ENCODE measurements at places on chromosomes 7 and 10. TPM values are rescaled to one million over a fixed set of nuclear protein-coding genes. Genes with fewer than 3 reads are reported as not detected.

- no peak for DNase-seq
Measured at GRCh38 chr10:45280113-45280760, 35.2 kb downstream of the OR13A1 start.

- no peak for DNase-seq
Measured at GRCh38 chr10:73552819-73553715, 38.1 kb downstream of the USP54 start.

GRCh38 chr10:6254201-6254600 is 51.5 kb downstream of the PFKFB3 start:
- no peak for DNase-seq

- no peak for DNase-seq
Measured at GRCh38 chr10:72692994-72693781, 1.2 kb downstream of the MCU start.

DNA sequence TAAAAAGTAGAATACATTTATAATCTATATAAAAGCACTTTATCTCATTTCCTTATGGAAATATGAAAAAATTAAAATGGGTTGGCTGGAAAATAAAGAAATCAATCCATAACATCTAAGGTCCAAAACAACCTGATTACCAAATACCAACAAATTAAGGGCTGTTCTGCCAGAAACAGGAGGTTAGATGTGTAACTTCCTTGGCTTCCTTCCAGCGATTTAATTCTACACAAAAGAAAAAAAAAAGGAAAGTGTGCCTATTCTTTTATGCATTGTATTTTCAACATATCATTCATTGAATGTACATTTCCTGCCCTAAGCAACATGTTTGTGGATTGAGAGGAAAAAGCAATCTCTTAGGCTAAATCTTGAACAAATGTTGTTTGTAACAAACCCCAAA is 36.2 kb upstream of the USP6NL start:
- DNase-seq = no peak

- no peak for DNase-seq
Measured at GRCh38 chr10:90089719-90090118, 388.3 kb downstream of the KIF20B start.

DNA sequence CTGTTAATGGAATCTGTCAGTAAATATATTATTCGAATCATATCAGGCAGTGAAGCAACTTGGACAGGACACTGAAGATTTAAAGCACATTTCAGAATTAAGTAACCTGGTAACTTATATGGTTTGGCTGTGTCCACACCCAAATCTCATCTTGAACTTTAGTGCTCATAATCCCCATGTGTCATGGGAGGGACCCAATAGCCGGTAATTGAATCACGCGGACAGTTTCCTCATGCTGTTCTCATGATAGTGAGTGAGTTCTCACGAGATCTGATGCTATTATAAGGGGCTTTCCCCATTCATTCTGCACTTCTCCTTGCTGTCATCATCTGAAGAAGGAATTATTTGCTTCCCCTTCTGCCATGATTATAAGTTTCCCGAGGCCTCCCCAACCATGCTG is 83.2 kb upstream of the COL1A2 start:
- no peak for DNase-seq

- no peak for DNase-seq
Measured at GRCh38 chr7:80960244-80960795, 41.5 kb upstream of the SEMA3C start.

DNA sequence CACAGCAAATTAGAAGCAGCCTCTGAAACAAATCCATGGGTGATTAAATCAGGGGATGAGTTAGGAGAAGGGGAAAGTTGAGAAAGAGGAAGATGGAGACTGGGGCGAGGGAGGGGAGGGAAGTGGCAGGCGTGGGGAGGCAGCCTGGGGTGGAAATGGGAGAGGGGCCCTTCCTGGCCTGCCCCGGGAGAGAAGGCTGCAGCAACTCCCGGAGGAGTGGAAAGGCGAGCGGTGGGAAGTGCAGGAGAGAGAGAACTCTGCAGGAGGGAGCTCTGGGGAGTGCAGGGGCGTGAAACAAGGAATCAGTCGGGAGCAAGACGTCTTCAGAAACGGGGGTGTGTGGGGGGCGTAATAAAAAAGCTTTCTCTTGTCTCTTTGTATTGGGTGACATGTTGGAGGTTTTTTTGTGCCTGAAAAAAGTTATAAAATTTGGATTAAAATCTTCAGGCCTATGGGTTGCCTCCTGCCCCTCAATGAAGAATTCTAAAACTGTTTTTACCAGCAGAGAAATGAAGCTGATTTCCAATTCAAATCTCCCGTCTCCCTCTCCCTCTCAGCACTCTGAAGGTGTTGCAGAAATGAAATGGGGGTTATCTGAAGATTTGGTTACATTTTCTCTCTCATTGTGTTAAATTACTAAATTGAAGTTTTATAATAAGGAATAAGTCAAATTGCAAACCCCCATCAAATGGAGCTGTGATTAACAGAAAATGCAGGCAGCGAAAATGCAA is 4.7 kb upstream of the UNCX start:
- DNase-seq = peak; percentile 92

GRCh38 chr7:121831801-121832200 is 41.2 kb upstream of the PTPRZ1 start:
- DNase-seq = no peak

GRCh38 chr7:23074443-23075261 is 30.9 kb upstream of the KLHL7 start:
- DNase-seq = no peak

DNA sequence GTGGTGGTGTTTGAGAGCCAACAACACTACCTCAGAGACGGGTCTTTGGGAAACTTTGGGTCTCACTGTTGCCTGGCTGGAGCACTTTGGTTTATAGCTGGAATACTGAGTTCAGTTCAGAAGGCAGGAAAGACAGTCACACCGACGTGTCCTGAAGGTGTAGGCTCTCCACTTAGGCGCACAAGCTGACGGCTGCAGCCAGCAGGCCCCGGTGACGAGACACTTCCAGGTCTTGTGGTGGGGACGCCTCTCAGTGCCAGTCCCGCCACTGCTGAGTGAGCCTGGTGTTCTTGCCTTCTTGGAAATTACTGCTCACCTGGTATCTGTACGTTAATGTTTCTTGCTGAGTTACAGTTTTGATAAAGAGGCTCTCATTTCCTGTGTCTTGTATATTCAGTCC is 74.0 kb downstream of the WDR37 start:
- peak; percentile 27 for DNase-seq

DNA sequence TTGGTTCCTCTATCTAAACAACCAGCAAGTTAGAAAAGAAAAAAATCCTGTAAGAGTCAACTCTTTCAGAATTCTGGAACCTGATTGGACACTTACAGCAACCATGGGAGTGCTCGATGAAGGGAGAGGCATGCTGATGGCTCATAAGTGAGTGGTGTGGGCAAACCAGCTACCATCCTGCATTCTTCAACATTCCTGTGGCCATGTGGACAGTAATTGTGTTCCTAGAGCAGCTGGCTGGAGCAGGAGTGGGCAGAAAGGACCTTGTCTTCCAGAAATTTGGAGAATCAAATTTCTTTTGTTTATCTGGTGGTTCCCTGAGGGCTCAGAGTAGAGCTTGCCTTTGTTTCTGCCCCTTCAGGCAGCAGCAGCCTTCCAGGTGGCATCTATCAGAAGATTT is 22.5 kb upstream of the MYL7 start:
- DNase-seq = no peak

DNA sequence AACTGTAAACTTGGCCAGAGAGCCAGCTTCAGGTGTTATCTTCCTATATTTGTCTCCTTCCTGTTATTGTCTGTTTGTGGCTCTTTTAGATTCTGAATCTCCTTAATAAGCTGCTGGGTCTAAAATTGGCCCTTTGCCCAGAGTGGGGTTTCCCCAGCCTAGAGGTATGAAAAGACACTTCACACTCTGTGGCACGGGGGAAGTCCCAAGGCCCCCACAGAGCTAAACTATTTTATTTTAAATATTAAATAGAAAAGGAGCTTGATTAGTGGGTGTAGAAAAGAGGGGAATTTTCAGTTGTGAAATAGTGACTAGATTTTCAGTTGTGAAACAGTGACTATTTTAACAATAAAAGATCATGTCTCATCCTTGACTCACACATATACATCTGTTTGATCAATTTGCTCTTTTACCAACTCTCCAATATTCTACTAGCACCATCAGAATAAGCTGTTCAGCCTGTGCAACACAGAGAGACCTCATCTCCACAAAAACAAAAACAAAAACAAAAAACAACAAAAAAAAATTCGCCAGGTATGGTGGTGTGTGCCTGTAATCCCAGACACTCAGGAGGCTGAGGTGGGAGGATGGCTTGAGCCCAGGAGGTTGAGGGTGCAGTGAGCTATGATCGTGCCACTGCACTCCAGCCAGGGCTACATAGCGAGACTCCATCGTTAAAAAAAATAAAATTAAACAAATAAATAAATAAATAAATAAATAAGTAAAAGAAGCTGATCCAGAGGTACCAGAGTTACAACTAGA is 24.9 kb upstream of the ADO start:
- DNase-seq = no peak

GRCh38 chr7:142130267-142130666 is 18.7 kb downstream of the MGAM2 start:
- DNase-seq = no peak

- DNase-seq = no peak
Measured at GRCh38 chr10:59706851-59707797, 2.5 kb downstream of the SLC16A9 start.

DNA sequence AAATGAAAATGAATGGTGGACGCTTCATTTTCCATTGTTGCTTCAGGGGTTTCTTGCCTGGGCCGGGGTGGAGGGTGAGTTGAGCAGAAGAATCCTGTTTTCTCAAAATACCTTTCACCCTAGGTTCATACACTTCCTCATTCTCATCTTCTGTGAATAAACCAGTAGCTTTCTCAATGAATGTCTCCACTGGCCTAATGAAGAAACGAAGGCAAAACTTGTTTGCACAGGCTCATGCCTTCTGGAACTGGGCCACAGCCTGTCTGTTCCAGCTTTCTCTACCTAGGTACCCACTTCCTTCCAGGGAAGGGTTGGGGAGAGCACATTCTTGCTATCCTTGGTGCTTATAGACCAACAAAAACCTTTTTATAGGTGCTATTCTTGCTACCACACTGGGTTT is 21.3 kb downstream of the STMP1 start:
- no peak for DNase-seq

DNA sequence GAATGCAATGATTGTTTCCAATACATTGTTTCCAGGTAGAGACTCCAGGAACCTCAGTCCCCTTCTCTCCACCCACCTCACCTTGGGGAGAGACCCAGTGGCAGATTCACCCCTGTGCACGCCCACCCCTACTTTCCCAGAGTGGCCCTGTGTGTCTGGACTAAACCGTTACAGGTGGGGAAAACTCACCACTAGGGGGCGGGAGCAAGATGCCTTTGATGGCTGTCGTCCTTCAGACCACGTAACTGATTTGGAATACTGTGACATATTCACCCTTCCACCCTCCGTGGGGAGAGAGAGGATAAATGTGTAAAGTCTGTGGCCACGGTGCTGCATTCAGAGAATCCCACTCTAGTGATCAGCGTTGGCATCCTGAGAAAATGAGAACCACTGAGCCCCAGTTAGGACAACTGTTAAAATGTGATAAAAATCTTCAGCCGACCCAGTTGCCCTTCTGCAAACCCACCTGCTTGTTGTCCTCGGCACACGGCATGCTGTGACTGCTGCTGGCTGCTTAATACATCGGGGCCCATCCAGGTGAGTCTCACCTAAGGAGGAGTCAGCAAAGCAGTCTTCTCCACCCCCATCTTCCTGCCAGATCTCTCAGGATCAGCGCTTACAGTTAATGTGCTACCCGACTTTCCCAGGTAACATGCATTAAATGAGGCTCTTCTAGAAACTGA is 41.5 kb upstream of the NMT2 start:
- DNase-seq = peak; percentile 86

- DNase-seq = no peak
Measured at GRCh38 chr7:155268211-155268610, 29.5 kb upstream of the INSIG1 start.

- DNase-seq = no peak
Measured at GRCh38 chr7:77466450-77466849, 50.3 kb upstream of the GSAP start.

- DNase-seq = no peak
Measured at GRCh38 chr10:120012566-120012965, 120.0 kb downstream of the SEC23IP start.

- DNase-seq = no peak
Measured at GRCh38 chr7:20696803-20697333, 81.4 kb downstream of the ABCB5 start.

DNA sequence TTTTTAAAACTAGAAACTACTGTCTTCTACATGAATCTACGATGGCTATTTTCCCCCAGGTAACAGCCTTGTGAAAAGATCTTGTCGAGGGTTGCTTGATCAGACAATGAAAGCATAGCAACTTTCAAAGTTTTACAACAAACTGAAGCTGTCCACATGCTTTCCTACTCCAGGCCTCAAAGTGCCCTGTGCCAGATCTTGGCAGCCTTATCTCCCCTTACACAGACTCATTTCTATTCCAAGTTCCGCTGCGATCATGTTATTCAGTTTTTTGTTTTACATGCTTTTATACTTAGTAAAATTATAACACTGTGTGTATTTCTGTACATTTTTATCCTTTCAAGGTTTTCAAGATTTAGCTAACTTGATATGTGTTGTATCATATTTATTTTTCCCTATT is 661.7 kb upstream of the SORCS1 start:
- DNase-seq = no peak

GRCh38 chr7:142880876-142881505 is 4.6 kb downstream of the TRPV6 start:
- peak; percentile 87 for DNase-seq

DNA sequence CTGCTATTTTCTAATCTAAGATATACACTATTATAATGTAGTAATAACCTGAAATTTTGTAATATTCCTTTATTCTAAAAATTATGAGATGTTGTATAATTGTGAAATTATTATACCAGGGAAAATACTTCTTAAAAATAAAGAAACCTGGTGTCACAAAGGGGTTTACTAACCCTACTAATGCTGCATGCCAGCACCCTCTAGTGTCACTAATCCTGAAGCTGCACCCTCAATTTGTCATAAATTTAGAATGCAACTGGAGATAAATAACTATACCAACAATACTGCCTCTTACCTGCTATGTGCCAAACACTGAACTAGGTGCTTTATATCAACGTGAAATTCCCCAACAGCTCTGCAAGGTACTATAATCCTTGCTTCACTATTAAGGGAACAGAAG is 30.8 kb downstream of the TM9SF3 start:
- peak; percentile 10 for DNase-seq

GRCh38 chr7:130875265-130875741 is 141.3 kb upstream of the KLF14 start:
- DNase-seq = peak; percentile 77

DNA sequence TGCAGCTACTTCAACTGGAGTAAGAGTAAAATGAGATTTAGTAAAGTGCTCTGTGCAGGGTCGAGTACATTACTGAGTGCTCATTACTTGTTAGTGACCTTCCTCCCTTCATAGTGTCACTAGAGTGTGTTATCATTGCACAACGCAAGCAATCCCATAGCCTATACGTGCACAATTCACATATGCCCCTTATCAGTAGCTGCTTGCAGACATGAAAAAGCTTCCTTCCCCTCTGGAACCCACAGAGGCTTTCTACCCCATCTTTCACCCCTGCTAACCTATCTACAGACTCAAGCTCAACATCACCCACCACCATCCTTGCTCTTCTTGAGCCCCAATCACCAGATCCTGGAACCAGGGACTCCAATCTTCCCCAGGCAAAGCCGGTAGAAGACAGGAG is 59.3 kb downstream of the C7orf25 start:
- DNase-seq = no peak

- no peak for DNase-seq
Measured at GRCh38 chr7:79622781-79623180, 169.3 kb upstream of the MAGI2 start.

Gene WDFY4
- total RNA-seq = not detected

Gene EIF5AL1
- 0.73 TPM for total RNA-seq

Gene STOX1
- 2.4 TPM for total RNA-seq

Gene CD36
- not detected for total RNA-seq

Gene CALML5
- not detected for total RNA-seq

Gene SNCG
- 23.4 TPM for total RNA-seq

Gene HOXA5
- not detected for total RNA-seq

Gene ACTR3C
- total RNA-seq = 0.73 TPM
